Cardiac muscle cell (in vitro differentiated cells and primary cell): ENCODE measurements at places on chromosomes 6 and 20. TPM values are rescaled to one million over a fixed set of nuclear protein-coding genes. Genes with fewer than 3 reads are reported as not detected.

- no peak for DNase-seq
Observed at GRCh38 chr20:62736407-62737071, 27.9 kb downstream of the NTSR1 start.

RUNX2 gene
- polyA plus RNA-seq: 1.6 and 4.1 TPM in 2 replicates

- no peak for DNase-seq
Observed at GRCh38 chr6:28264834-28265401, 2.0 kb upstream of the ZSCAN26 start.

SLC35D3 gene
- polyA plus RNA-seq: 1.3 and 3.8 TPM in 2 replicates

DNA sequence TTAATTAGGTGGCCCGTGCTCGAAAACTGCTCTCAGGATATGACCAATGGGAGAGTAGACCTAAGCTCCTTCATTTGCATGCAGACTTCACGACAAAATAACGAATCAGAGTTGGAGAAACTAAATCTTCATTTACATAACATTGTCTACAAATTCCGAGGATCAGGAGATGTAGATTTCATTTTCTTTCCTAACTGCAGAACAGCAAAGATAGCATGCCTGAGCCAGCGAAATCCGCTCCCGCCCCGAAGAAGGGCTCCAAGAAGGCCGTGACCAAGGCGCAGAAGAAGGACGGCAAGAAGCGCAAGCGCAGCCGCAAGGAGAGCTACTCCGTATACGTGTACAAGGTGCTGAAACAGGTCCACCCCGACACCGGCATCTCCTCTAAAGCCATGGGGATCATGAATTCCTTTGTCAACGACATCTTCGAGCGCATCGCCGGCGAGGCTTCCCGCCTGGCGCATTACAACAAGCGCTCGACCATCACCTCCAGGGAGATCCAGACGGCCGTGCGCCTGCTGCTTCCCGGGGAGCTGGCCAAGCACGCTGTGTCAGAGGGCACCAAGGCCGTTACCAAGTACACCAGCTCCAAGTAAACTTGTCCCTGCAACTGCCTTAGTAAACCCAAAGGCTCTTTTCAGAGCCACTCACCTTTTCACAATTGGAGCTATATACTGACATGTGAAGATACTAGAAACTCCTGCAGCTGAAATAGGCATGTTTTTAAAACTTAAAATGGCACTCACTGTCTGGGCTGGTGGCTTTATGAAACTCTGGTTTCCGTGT is 96.5 kb downstream of the HFE start:
- DNase-seq: peak; percentile 93

DNA sequence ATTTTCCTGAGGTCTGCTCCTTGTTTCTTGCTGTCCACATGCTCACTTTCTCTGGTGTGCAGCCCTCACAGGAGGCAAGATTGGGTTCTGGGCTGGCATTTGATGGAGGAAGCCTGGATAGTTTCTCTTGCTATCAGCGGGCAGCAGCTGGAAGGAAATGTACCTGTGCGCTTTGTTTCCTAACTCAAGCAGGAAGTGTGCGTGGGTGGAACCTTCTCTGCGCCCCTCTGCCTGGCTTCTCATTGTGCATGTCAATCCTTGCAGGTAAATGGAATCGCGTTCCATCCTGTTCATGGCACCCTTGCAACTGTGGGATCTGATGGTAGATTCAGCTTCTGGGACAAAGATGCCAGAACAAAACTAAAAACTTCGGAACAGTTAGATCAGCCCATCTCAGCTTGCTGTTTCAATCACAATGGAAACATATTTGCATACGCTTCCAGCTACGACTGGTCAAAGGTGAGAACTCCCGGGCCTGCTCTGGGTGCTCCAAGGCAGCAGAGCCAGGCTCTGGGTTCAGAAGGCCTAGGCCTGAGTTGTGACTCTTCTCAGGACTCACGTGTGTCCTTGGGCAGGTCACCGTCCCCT is 16.8 kb upstream of the RBM38 start:
- no peak for DNase-seq

DNA sequence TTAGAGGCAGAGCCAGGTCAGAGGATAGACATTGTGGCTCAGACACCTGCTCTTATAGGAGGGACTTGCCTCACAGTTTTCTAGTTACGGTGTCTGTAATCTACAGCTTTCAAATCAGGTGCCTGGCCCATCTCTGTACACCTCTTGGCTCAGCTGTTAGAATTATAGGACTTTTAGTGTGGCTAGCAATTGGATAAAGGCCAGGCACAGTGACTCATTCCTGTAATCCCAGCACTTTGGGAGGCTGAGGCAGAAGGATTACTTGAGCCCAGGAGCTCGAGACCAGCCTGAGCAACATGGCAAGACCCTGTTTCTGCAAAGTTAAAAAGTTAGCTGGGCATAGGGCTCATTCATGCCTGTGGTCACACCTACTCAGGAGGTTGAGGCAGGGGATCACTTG is 20.0 kb downstream of the BRPF3 start:
- peak; percentile 54 for DNase-seq

GRCh38 chr6:144519426-144519825 is 234.3 kb downstream of the UTRN start:
- no peak for DNase-seq

GRCh38 chr6:169222126-169222525 is 31.5 kb downstream of the THBS2 start:
- DNase-seq: no peak

DNA sequence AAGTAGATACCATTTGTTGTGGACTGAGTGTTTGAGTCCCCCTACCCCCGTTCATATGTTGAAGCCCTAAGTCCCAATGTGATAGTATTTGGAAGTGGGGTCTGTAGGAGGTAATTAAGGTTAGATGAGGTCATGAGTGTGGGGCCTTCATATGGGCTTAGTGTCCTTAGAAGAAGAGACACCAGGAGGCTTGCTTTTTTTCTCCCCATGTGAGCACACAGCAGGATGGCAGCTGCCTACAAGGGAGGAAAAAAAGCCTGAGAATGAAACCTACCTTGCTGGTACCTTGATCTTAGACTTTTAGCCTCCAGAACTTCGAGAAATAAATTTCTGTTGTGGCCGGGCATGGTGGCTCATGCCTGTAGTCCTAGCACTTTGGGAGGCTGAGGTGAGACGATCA is 67.9 kb upstream of the TULP4 start:
- no peak for DNase-seq

GRCh38 chr6:96943555-96944215 is 19.2 kb downstream of the KLHL32 start:
- no peak for DNase-seq

WFDC10B gene
- not detected in 2 replicates for polyA plus RNA-seq

- DNase-seq: no peak
Observed at GRCh38 chr6:37259191-37259590, 1.2 kb upstream of the TMEM217 start.

TPD52L1 gene
- 49.2 and 96.3 TPM in 2 replicates for polyA plus RNA-seq

- DNase-seq: no peak
Observed at GRCh38 chr6:91961236-91961635, 1374.4 kb upstream of the MAP3K7 start.

DNA sequence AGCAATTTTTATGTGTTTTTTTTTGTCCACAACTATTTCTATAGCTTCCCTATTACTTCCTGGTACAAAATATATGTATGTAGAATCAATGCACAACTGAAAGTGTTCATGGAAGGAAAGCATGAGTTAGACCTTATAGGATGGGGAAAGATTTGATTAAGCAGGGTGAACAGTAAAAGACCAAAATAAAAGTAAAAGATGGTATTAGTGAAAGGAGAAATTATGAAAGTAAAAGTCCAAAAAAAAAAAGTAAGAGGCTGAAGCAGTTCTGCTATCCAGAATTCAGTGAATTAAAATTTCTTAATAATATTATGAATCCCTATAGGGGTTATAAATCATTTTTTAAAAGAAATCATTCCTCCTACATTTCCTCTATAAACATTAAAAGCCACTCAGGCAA is 114.3 kb downstream of the EPHA7 start:
- DNase-seq: no peak

DNA sequence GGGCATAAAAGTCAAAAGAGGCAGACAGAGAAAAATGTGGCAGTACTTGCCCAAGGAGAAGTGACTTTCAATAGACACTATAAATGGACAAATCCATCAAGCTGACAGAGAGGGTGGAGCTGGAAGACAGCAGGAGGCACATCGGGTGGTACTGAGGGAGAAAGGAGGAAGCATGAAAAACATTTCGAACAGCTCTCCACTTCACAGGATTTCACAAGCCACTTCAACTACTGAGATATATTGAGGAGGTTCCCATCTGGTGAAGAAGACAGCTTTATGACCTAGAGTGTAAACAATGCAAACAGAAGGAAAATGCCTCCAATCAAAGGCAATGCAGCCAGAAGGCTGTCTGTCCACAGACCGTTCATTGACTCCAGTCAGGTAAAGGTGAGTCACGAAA is 259.4 kb upstream of the ECI2 start:
- no peak for DNase-seq

DNA sequence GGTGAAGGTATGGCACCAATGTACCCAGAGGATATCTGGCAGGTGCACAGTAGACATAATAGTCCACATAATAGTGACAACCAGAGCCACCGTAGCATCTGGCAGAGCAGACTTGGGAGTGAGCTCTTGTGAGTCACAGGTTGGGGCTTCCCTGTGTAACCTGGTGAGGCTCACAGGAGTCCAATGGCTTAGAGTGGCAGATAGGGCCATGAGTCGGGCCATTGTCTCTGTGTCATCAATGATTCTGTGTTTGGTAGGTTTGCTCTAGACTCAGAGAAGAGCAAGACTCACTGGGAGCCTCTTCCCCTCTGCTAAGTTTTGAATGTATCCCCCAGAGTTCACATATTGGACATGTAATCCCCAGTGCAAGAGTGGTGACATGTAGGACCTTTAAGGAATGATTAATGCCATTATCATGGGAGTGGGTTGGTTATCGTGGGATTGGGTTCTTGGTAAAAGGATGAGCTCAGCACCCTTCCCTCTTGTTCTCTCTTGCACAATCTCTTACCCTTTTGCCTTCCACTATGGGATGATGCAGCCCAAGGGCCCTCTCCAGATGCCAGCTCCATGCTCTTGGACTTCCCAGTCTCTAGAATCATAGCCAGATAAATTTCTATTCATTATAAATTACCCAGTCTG is 22.6 kb upstream of the SIRPA start:
- DNase-seq: no peak
